Activated CD4-positive, alpha-beta T cell treated with anti-CD3 and anti-CD28 coated beads, Interleukin-2, amount 50 U/mL, for 4 hours (primary cell): ENCODE measurements at places on chromosomes 16 and 17.

GRCh38 chr17:29591146-29591736 is 1.7 kb upstream of the ANKRD13B start:
- peak; percentile 38 for DNase-seq

- DNase-seq, result no peak
Observed at GRCh38 chr16:54630284-54630967, 300.2 kb upstream of the IRX5 start.

DNA sequence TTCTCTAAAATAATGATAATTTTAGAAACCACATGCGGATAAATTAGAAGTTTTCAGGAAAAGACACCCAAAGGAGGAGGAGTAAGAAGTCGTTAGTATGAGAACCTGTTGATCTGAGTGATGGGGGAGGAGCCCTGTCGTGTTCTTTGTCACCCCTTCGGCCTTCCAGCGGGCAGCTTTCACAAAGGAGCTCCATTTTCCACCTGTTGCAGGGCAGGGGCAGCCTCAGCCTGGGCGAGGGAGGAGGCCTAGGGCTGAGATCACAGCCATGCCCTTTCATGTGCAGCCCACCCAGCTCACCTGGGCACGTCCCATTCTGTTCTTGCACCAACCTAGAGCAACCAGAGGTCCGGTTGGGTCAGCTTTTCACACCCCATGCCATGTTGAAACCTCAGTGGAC is 5.3 kb downstream of the DUSP14 start:
- no peak for DNase-seq

- DNase-seq, result no peak
Observed at GRCh38 chr16:61313931-61314330, 722.3 kb downstream of the CDH8 start.
